Stimulated activated CD4-positive, alpha-beta T cell treated with anti-CD3 and anti-CD28 coated beads, Interleukin-15, amount 100 ng/mL, for 1 hour (primary cell): ENCODE measurements at places on chromosomes 1 and 21.

- no peak for DNase-seq
Measured at GRCh38 chr1:168709405-168710363, 19.3 kb downstream of the DPT start.

GRCh38 chr21:14744368-14744767, 198.3 kb upstream of the SAMSN1 start:
- no peak for DNase-seq

- no peak for DNase-seq
Measured at GRCh38 chr1:9904596-9904995, 5.5 kb downstream of the CTNNBIP1 start.

- peak; percentile 19 for DNase-seq
Measured at GRCh38 chr1:26723013-26723991, 27.5 kb downstream of the ARID1A start.

- DNase-seq: no peak
Measured at GRCh38 chr1:230639714-230640209, 2.5 kb upstream of the COG2 start.

- DNase-seq: peak; percentile 13
Measured at GRCh38 chr1:6962478-6962995, 177.3 kb downstream of the CAMTA1 start.

- no peak for DNase-seq
Measured at GRCh38 chr1:229316166-229316565, 26.7 kb downstream of the CCSAP start.

DNA sequence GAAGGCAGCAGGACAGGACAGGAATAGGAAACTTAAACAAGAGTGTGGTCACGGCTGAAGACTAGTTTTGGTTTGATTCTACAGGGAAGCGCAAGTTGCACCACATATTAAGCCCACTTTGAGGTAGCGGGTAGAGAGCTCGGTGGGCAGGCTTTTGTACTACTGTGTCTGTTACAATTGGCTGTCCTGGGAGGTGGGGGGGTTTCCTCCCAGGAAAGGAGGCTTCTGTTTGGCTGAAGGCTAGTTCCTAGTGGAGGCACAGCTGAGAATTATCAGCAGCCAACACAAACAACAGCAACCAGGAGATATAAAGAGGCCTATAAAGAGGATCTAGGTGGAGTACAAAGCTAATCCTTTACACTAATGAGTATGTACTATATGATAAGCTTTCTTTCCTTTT, 62.7 kb downstream of the ZNF648 start:
- DNase-seq: no peak

DNA sequence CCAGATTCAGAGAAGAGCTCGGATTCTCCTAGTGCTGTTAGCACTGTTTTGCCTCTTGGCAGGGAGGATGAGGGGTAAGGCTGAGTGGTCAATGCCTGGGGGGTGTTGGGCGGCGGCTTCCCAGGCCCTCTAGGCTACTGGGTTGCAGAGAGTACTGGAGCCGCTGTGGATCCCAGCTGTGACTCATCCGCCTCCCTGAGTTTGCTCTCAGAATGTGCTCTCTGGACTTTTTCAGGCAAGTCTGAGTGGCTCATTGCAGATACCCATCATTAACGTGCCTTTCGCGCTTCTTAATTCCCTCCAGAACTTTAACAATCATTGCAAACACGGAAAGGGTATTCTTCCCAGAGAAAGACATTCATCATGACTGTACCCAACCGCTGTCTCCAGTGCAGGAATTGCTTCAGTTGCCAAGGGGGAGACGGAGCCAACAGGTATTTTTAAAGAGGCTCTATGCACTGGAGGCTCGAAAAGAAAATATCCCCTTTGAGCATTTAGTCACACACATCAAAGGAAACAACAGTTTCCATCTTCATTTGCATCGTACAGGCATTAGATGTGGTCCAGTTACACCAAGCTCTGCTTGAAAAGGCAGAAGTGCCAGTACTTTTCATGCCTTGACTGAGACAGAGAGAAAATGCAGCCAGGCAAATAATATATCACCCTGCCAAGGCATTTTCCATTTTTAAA, 14.4 kb upstream of the CAMTA1 start:
- no peak for DNase-seq

DNA sequence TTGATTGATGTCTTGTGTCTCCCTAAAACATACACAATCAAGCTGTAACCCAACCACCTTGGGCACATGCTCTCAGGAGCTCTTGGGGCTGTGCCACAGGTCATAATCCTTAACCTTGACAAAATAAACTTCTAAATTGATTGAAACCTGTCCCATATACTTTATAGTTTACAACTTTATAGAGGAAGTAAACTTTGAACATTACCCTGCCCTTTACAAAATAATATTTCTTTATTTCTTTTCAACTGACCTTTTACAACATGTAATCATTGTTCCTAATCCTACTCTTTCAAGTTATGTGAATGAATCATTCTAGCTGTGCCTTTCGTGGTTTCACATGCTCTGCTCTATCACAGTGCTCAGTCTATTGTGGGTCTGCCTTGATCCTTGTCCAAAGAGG, 118.3 kb upstream of the ATP1A1 start:
- no peak for DNase-seq

DNA sequence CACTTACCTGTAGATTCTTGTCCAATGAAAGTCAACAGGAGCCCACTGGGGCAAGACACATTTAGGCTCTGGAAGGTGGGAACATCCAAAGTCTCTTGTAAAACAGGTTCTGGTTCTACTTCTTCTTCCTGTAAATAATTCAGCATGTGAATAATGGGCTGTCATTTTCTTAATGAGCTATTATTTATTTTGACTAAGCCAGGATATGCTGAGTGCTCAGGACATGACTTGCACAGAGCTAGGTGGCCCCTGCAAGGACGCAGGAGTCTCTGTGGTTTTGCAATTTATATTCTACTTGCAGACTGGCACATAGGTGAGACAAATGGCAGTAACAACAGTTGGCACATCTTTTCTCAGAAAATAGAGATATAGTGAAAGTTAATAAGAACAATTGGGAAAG, 98.7 kb downstream of the WDR3 start:
- no peak for DNase-seq

- no peak for DNase-seq
Measured at GRCh38 chr1:66304128-66304527, 229.8 kb upstream of the SGIP1 start.

DNA sequence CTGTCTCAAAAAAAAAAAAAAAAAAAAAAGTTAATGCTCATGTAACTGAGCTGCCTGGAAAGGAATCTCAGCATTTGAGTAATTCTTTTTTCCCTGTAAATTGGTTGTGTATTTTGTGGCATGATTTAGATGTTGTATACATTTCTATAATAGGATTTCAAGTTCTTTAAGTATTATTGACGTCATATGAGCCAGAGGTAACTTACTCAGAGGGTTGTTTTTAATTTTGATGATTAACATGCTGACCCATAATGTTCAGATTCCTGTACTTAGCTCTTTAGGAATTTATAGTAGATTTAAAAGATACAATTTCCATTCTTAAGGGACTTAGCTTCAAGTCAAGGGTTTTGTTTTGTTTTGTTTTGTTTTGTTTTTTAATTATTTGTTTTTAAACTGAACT, 120.4 kb downstream of the CACHD1 start:
- no peak for DNase-seq

DNA sequence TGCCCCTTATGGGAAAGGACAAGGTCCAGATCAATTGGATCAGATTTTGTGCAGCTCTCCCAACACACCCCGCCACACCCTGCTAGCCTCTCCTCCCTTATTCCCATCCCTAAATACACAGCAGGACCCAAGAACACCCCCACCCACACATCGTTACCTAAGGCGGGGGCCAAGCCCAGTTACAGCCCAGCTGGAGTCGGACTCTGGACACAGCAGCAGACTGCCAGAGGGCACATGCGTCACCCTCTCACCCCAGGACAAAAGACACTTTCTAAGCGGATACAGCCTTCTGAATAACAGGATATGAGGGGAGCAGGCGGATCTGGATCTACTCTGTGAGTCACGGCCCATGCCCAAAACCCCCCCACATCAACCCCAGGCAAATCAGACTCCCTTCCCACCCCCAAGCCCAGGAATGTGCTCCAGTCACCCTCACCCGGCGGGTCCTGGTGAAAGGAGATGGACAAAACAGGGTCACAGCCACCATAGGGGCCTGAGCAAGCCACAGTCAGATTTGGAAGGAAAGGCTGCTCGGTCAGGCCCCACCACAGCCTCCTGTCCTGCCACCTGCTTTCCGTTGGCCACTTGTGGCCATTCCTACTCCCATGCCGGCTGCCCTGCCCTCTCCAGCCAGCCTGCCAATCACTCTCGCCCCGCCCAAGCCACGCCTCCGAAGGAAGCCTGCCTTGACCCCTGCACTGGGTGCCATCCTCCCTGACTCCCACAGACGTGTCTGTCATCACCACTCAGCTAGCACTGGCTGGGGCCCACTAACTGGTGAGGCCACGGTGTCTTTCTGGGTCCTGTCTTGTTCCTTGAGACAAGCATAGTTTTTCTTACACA, 4.0 kb downstream of the S100A16 start:
- DNase-seq: no peak

GRCh38 chr1:9198538-9199361, 35.8 kb upstream of the H6PD start:
- no peak for DNase-seq

DNA sequence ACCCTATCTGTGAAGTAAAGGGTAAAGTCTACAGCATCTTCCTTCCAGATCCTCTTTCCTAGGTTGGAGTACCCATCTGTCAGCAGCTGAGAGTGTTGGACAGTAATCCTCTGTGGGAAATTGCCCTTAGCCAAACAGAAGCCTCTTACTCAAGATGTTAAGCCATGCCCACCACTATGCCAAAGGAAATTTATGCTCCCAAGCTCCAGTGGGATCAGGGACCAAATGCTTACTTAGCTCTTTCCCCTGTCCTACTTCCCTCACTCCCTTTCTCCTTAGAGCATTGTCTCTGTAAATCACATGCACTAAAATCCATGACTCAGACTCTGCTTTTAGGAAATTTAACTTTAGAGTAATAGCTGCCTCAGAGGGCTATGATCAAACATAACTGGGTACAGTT, 254.0 kb downstream of the BRINP2 start:
- no peak for DNase-seq
